ENCODE measurements at places on chromosomes 1 and 21.
A peak's percentile ranks its signal among the peaks of the same experiment; 100 is the strongest.

- DNase-seq, result no peak
Observed at GRCh38 chr1:239354231-239354630, 32.1 kb upstream of the CHRM3 start.

DNA sequence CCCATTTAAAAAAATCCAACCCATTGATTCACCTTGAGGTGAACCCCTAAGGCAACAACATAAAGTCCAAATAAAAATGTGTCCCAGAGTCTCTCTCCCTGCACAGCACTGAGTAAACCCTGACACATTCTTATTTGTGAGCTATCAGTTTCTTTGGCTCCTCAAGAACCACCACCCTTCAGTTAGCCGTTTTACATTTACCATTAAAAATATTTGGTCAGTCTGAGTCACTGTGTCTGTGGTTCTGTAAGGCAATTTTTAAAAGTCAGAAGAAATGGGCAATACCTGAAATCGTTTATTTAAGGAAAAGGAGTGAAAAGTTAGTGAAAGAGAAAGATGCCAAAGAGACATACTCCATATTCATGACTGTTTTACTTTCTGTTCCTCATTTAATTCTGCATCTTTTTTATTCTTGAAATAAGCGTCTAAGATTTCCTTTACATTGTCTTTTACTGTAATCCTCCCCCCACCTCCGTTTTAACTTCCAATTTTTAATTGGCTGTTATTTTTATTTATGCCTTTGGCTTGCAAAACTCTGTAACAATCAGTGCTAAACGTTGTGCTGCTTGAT lies 91.7 kb upstream of the IVNS1ABP start:
- DNase-seq, result no peak

- DNase-seq, result no peak
Observed at GRCh38 chr1:163574119-163574518, 252.4 kb downstream of the NUF2 start.

GRCh38 chr21:40331804-40332203 lies 464.6 kb downstream of the PCP4 start:
- DNase-seq, result no peak

- DNase-seq, result no peak
Observed at GRCh38 chr1:229029879-229030235, 241.1 kb upstream of the RAB4A start.

DNA sequence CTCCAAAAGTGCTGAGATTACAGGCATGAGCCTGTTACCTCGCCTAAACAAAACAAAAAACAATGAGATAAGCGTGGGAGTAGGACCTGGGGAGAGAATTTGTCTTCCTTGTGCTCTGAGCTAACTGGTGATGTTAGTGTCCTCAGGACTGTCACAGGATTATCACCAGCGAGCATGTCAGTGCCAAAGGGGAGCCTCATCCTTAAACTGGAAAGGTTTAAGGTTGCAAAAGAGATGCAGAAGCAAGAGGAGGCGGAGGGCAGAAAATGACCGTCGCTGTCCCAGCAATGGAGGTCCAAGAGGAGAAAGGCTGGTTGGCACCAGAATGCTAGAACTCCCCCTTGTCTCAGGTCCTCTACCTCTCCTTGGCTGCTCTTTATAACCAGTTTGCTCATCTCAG lies 3.9 kb downstream of the SYPL2 start:
- no peak for DNase-seq

DNA sequence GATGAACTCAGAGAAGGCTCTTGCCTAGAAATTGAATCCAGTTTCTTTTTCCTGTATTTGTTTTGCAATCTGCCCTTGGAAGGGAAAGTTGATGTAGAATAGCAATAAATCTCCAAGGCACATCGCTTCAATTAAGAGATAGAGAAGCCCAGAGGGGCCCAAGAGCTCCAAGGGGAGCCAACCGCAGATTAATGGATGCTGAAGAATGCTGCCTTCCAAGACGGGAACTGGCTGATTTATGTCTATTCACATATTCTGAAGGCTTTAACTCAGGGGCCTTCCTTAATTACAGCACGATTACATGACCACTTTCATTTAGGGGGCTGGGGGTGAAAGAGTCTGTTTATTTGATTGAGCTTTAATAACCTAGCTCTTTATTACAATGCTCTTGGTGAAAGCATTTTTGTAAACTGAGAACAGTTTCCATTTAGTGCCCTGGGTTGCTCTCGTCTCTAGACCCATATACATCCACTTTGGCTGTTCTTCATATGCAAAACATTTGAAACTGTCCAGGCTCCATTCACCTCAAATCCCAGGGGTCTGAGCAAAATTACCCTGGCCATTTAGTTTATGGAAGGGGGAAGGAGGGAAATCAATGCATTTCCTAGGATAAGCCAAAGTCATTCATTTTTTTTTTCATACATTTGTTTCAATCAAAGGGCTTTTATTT lies 87.4 kb upstream of the CLDN14 start:
- DNase-seq, result no peak

DNA sequence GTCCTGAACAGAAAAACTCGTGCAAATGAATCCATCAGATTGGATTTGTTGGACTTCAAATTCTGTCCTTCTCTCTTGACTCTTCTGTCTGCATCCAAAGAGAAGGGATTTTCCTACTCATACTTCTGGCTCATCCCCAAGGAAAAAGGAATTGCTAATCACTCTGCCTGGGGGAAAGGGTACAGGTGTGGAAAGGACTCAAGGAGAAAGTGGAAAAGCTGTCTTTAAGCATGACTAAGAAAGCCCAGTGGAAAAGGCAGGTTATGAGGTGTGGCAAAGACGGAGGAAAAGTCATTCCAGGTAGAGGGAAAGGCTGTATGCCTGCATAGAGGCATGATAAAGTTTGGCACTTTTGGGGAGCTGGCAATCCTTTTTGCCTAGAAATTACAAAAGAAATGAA lies 43.4 kb downstream of the PTGS2 start:
- no peak for DNase-seq

GRCh38 chr21:19590044-19590443 lies 1186.5 kb upstream of the TMPRSS15 start:
- no peak for DNase-seq

- no peak for DNase-seq
Observed at GRCh38 chr21:28445141-28445830, 547.4 kb downstream of the LTN1 start.

GRCh38 chr1:91799159-91799558 lies 86.8 kb downstream of the TGFBR3 start:
- DNase-seq, result no peak

DNA sequence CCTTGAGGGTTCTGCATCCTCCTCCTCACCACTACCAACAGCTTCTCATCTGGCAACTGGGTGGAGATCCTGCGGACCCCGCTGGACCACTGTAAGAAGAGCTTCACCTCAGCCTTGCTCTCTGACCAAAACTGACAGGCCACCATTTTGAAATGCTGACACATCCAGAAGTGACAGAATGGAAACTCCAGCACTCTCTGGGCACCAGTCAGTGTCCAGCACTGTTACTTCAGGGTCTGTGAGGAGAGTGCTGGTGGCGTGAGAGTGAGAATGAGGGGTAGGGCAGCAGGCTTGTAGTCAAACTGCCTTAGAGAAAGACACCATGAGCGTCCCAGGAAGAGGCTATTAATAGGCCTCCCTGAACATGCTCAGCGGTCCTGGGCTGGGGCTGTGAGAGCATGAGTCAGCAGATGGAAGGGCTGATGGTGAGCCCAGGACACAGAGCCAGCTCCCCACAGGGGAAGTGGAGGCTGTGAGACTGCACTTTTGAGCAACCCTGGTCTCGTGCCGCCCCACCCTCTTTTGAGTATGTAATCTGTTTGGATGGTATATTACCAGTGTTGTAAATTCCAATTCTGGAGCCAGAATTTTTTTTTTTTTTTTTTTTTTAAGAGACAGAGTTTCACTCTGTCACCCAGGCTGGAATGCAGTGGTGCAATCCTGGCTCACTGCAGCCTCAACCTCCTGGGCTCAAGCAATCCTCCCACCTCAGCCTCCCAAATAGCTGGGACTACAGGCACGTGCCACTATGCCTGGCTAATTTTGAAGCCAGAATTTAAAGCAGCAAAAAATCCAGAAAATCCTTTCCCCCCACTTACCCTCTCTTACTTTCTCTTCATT lies 34.4 kb upstream of the SLC30A1 start:
- DNase-seq, result peak; percentile 97

DNA sequence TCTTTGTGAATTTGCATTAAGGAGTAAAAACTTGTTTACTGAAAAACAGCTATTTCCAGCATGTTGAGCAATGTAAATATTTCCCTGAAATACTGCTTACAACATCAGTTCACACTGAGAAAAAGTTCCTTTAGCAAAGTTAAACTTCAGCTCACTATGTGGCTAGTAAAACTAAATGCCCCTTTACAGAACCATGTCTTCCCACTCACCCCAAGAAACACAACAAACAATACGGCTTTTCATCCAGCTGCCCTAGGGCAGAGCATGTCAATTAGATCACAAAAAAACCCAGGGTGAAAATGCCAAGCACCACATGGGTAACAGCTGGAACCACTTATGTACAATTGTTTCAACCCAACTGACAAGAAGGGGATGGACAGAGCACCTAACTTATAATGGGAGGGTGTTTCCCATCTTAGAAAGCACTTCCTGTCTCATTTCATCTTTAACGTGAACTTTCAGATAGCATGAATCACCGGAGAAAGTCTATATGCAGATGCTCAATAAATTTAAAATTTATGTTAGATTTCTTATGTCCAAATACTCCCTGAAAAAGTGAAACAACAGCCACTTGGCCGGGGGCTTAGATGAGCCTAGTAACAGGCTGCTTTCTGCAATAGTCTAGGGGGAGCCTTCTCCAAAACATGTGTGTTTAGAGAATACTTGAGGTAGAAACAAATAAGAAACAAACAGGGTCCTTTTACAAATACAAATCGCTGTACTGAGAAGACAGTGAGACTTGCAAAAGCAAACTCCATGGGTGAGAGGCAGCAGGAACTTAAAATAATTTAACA lies 6.6 kb downstream of the NID1 start:
- DNase-seq, result no peak

DNA sequence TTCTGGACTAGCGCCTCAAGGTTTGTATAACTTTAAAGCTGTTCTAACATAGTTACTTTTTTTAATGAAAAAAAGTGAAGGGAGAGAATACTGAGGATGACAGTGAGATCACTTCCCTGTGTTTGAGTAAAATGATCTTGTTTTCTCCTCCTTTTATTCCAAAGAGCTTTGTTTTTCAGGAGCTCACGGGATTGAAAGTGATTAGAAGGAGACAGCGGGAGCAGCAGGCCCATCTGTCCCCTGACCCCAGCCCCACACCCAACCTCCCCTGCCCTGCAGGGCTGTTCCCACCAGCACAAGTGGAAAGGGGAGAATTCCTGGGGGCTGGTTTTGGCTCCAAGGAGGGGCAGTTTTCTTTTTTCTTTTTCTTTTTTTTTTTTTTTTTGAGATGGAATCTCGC lies 2.1 kb upstream of the DNMT3L start:
- DNase-seq, result no peak

DNA sequence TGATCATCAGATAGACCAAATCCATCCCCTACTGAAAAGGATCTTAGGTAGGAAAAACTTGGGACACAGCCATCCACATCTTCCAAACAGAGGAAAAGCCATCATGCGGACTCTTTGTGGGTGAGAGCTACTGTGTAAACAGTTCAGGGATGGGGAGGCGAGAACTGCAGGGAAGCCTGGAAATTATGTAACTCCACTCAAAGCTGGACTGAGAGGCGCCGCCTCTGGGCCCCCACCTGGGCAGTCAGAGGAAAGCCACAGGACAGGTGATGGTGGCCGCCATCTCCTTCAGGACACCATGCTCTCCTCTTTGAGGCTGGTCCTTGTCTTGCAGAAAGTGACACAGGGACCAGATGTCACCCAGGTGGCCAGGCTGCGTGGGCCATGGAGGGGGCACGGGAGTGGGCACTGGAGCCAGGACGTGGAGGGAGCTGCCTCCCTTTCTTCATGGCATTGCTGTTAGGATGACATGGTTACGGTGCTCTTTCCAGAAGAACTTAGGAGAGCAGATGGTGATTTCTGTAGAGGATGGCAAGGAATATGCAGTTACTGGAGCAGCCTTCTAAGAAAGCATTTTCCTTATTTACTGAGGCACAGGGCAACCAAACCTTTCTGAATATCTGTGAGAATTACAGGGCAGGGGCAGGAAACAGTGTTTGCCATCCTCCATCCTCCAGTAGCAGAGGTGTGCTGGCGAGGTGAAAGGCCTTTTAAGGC lies 32.0 kb upstream of the TDRD10 start:
- no peak for DNase-seq

GRCh38 chr1:236979149-236979900 lies 24.9 kb downstream of the MT1HL1 start:
- no peak for DNase-seq

DNA sequence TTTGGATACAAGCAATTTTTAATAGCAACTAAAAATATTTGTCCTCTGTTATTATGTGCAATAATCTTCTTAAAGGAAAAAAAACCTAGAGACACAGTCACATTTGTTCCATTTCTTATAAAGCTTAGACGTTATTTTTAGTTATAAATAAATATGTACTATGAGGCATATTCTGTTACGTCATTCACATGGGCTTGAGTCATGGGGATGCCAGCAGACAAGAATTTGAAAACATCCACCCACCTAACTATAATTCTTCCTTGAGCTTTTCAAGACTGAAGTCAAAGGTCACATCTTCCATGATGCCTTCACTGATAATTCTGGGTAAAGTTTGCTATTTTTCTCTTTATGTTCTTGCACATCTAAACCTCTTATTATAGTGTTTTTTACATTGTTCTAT lies 268.8 kb downstream of the KCTD3 start:
- DNase-seq, result no peak

DNA sequence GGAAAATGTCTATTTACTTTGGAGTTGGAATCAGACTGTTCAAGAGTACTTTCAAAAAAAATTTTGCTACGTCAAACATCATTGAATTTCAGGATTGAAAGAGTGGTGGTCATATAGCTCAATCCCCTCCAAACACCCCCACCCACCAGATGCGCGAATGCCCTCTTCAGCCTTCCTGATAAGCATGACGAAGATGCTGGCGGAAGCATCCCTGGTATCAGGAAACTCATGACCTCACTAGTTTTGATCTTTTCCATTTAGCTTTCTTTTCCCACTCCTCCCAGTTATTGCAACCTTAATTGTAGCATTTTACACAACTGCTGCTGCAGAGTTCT lies 104.4 kb downstream of the LEPR start:
- no peak for DNase-seq

GRCh38 chr21:31780944-31781343 lies 49.0 kb upstream of the SCAF4 start:
- no peak for DNase-seq

GRCh38 chr1:215277532-215277931 lies 195.0 kb downstream of the KCNK2 start:
- DNase-seq, result no peak

Measured in erythroblast (primary cell).